Dermis microvascular lymphatic vessel endothelial cell (primary cell): ENCODE measurements at places on chromosomes 5 and 9.

DNA sequence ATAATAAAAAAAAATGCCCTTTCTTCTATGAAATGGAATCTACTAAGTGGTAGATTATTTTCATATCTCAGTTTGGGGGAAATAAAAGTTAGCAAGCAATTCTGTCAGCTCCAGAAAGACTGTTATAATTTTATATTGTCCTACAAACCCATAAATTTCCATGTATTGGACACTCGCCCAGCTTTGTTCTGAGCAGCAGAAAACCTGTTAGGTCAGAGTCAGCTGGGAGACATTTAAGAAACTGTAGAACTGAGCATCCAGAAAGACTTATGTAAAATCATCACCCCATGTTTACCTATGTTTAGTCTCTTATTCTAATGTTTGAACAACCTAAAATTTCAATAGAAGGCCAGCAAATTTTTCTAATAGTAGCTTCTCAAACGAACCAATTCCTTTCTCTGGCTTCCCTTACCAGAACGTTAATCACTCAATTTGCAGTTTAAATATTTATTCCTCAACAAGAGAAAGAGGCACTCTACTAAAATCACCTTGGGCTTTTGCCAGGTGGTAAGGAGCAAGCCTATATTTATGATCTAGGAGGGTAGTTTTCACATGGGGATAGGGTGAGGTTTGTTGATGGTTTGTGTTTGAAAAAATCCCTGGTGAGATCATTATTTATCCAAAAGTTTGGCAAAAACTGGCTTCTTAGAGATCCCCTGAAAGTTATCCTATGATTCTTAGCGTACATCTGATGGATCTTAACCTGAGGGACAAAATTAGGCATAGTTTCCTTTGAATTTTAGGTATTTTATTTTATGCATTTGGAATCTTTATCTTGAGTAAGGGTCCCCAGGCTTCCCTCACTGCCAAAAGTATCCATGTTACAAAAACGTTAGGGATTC is 34.4 kb downstream of the MACROH2A1 start:
- no peak for DNase-seq

GRCh38 chr9:129757045-129757444 is 4.2 kb upstream of the PTGES start:
- no peak for DNase-seq

- no peak for DNase-seq
Observed at GRCh38 chr9:91177661-91178280, 183.9 kb downstream of the AUH start.

- no peak for DNase-seq
Observed at GRCh38 chr5:53425687-53426511, 54.5 kb upstream of the FST start.

DNA sequence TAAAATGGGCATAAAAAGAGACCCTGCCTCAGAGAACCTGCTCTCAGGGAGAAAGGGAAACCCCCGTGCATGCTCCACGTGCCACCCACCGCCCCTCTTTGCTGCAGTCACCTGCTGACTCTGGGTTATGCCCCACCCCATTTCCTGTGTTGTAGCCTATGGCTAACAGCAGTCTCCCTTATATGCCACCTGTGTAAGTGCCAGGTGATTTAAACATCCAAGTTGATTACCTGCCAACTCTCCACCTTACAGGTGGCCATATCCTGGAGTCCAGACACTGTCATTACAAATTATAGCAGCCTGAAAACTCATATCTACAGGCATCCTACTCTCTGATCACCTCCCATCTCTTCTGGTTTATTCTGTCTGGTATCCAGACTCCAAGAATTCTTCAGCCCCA is 242.6 kb downstream of the HSPA4 start:
- no peak for DNase-seq

GRCh38 chr9:21688108-21689102 is 114.0 kb upstream of the MTAP start:
- peak; percentile 81 for DNase-seq

DNA sequence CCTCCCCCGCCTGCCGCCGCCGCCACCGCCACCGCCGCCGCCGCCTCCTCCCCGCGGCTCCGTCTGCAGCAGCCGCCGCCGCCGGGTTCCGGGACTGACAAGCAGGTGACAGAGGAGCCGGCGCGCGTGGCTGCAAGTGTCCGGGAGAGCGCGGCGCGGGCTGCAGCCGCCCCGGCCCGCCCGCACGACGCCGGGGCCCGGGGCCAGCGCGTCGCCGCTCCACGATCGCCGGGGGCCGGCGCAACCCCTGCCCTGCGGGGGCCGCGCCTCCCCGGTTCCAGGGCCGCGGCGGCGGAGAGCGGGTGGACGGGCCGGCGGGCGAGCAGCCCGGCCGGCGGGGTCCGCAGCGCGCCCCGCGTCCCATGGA is 343 bp downstream of the LMX1B start:
- DNase-seq: no peak

GRCh38 chr9:22065431-22066200 is 56.5 kb upstream of the CDKN2B start:
- no peak for DNase-seq

GRCh38 chr5:1014781-1015221 is 6.2 kb downstream of the NKD2 start:
- DNase-seq: no peak

GRCh38 chr5:56377573-56377972 is 144.4 kb upstream of the ANKRD55 start:
- no peak for DNase-seq

GRCh38 chr9:125455132-125455531 is 193.5 kb downstream of the GAPVD1 start:
- DNase-seq: no peak

DNA sequence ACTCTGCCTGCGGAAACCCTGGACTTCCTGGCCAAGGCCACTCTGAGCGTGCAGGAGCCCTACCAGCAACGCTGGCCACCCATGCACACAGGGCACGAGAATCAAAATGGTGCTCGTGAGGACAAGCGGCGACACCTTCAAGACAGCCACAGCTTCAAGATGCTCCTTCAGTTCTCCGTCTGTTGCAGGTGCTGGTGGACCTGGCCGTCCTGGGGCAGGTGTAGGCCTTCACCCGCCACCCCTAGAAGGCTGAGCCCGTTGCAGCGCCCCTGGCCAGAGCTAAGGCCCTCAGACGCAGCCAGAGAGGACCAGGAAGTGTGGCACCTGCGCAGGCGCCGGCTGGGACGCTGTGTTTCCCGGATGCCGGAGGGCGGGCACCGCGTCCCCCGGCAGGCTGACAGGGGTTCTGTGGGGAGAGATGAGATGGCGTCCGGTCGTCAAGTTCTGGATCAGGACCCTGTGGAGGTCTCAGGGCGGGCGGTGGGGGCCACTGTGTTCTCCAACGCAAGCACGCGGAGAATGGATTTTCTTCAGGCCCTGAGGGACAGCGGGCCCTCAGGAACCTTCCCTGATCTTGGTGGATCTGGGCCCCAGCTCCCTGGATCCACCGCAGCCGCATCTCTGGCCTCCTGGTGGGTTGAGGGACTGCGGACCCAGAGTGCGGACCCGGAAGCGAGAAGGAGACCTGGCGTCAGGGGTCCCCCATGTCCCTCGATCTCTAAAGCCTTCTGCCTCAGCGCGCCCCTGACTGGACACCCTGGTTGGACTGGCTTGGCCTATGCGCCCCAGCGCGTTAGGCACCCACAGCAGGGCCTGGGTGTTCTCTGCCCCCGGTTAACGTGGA is 1770.8 kb upstream of the CDH9 start:
- no peak for DNase-seq

- no peak for DNase-seq
Observed at GRCh38 chr5:161713042-161713441, 27.5 kb downstream of the GABRA6 start.

DNA sequence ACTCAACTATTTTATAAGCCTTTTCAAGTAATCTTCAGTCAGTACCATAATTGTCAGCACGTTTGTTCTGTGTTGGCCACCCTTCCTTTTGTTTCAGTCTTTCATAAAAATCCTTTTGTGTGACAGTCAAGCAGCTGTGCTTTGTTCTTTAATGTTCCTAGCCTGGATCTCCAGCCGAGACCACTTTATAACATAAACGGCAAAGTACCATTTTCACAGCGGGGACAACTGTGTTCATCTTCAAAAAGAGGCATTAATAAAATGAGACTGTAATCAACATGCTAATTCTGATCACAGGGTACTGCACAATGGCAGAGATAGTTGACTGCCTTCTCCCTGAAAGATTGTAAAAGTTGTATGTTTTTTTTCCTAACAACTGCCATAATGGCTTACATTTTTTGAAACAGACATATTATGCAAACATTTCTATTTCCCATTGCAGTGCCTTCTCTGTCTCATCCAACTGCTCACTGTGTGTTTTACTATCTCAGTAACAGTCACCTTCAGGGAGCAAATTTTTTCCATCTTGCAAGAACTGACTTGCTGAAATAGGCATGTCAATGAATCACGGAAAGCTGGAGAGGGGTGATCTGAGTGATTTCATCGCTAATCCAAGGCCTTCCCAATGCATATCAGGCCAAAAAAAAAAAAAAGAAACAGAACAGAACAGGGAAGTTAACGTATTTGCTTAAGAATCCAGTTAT is 828.5 kb upstream of the DMAC1 start:
- no peak for DNase-seq
